ENCODE measurements at places on chromosomes 1 and 21.

DNA sequence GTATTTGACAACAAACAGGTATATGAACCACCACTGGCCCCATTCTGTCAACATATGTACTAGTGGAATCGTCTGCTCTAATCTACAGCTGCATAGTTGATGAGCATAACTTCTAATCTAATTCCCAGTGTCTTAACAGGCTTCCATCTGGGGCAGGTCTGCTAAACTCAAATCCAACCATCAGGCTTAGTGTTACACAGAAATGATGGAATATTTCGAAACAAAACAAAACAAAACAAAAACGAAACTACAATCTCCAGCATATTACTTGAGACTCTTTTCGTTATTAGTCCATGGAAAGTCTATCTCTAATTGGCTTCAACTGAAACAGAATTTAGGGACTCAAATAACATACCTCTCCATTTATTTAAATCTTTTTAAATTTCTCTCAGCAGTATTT lies 37.6 kb downstream of the DIPK1A start:
- no peak for DNase-seq

DNA sequence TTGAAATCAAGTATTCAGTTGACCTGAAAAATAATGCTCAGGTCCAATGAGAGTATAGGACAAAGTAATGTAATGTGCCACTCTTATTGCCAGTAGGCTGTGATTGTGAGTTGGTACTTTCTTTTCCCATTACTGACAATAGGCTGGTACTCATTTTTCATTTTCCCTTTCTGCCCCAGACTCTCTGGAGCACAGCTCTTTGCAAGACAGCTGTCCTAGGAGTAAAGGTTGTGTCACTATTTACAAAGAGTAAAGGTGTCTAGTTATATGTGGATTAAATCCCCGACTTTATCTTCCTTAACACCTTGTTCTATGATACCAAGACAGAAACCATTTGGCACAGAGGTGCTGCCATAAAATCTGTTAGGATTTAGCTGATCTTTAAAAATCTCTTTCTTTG lies 32.3 kb upstream of the RASAL2 start:
- no peak for DNase-seq

DNA sequence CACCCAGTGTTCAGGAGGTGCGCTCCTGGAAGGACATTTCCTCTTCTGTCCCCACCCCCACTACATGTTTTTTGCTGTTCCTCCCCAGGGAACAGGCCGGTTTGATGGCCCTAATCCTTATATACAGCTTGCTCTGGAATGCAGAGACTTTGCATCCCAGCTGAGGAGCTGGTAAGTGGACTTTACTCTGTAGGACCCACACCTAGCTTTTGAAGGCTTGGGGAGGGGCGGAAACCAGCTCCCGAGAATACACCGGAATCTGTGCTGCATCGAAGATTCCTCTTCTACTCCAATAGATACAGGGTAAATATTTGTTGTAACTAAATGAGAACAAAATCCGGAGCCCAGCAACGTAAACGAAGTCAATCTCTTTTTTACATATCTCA lies 1.2 kb upstream of the CGN start:
- no peak for DNase-seq

DNA sequence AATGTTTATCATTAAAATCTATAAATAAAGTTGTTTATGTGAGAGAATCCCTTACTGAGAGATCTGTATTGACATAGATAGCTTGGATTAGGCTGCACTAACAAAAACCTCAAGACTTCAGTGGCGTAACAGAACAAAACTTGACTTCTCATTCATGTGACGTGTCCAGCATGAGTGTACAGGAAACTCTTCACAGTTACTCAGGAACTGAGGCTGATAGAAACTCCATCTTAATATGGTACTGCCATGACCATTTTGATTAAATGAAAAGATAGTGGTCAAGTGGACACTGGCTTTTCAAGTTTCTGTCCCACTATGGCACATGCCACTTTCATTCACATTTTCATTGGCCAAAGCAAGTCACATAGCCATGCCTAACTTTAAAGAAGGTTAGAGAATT lies 3.7 kb downstream of the ST3GAL3 start:
- DNase-seq = no peak

DNA sequence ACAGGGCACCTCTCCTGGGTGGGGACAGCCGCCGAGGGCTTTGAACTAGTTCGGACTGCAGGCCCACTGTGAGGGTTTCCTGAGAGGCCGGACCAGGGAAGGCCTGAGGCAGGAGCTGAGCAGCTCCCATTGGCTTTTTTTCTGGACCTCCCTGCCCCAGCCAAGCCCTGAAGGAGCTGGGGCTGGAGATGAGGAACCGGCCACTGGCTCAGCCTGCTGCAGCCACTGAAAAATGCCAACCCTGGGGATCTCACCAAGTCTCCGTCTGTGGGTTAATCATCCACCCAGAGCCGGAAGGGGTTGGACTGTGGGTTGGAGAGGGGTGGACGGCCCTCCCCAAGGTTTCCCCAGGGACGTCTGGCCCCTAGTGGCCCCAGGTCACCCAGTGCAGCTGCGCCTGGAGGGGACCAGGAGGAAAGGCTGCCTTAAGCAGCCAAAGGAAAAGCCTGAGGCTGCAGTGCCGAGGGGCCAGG lies 2.5 kb downstream of the VWA1 start:
- no peak for DNase-seq

- DNase-seq = no peak
Observed at GRCh38 chr1:86754265-86754974, 50.0 kb downstream of the SH3GLB1 start.
